ENCODE measurements at places on chromosomes 16 and 17.

DNA sequence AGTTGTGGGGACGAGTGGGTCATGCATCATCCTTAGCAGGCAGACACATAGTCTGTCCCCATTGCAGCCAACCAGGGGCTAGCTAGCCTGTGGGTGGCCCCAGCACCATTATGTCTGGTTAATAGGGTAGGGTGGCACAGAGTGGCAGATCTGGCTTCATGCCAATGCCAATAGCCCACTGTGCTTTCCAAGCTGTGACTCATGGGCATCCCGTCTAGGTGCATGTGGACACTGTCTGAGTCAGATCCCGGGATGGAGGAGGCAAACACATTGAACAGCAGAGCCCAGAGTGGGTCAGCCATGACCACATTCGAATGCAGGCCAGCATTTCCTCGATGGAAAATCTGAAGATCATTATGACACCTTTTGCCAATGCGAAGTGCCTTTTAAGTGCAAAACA is 2.5 kb downstream of the HS3ST2 start:
- DNase-seq: no peak

GRCh38 chr16:12617401-12617819 is 186.3 kb downstream of the CPPED1 start:
- DNase-seq: no peak

DNA sequence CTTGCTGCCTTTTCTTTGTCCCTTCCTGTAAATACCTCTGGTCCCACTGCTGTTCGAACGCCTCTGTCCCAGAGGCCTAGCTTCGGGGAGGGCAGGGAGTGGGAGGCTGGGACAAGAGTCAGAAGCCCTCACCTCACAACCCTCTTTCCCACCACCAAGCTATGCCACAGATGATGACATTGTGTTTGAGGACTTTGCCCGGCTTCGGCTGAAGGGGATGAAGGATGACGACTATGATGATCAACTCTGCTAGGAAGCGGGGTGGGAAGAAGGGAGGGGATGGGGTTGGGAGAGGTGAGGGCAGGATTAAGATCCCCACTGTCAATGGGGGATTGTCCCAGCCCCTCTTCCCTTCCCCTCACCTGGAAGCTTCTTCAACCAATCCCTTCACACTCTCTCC is 10.4 kb downstream of the ARRB2 start:
- no peak for DNase-seq

- no peak for DNase-seq
Measured at GRCh38 chr16:50681021-50681885, at the start of gene SNX20. TSS of gene SNX20 (minus strand) at chr16:50681312. CDS start at chr16:50677526, 3,786 bp downstream.

- no peak for DNase-seq
Measured at GRCh38 chr16:81315271-81316175, 761 bp downstream of the GAN start.

DNA sequence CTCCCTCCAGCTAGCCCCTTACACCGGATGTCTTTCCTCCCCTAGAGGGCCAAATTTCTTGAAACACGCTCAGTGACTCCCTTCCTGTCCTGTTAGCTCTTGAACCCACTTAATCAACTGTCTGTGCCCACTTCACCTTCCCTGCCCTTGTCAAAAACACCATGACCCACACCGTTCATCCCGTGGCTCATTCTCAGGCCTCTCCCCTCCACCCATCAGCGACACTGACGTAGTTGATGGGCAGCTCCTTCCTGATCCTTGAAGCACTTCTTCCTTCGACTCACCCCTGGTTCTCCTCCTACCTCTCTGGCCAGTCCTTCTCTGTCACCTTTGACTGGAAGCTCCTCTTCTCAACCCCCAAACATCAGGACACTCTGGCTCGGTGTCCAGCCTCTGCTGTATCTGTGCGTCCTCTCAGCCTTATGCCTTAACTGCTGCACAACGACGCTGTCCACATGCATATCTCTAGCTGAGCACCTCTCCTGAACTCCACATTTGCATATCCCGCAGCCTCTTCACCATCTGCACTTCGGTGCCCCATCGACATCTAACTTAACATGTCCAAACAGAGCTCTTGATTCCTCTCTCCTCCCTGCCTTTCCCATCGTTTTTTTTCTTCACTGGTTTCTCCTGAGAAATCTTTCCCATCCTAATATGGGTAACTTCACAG is 39.3 kb upstream of the CCDC182 start:
- DNase-seq: no peak

GRCh38 chr17:70539132-70539924 is 370.0 kb downstream of the KCNJ2 start:
- DNase-seq: no peak

DNA sequence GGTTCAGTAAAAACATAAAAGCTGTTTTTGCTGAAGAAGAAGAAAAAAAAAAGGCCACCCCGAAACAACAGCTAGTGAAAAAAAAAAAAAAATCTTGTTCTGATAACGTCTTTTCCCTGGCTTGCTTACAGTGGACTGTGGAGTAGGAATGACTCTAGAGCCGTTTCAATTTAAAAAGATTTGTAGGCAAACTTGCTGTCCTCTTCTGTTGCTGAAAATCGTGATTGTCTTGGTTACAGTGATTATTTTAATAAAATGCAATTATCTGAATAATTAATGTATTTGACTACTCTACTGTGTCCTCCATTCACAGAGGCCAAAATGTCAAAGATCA is 190.6 kb upstream of the TBX2 start:
- DNase-seq: no peak

GRCh38 chr17:20300436-20300934 is 166.9 kb downstream of the LGALS9B start:
- DNase-seq: no peak

GRCh38 chr17:47180337-47180736 is 8.8 kb downstream of the CDC27 start:
- no peak for DNase-seq

DNA sequence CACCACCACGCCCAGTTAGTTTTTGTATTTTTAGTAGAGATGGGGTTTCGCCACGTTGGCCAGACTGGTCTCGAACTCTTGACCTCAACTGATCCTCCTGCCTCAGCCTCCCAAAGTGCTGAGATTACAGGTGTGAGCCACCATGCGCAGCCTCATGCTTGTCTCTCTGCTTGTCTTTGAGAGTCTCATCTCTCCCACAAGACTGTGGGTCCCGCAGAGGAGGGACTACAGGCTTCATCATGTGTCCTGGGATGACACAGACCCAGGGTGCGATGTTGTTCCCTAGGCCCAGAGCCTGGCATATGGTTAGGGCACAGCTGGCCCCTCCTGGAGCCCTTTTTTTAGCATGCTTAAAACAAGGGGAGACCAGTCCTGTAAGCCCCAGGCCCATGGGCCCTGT is 101.9 kb downstream of the NDE1 start:
- no peak for DNase-seq

- no peak for DNase-seq
Measured at GRCh38 chr16:84085773-84086172, 31.0 kb downstream of the MBTPS1 start.

DNA sequence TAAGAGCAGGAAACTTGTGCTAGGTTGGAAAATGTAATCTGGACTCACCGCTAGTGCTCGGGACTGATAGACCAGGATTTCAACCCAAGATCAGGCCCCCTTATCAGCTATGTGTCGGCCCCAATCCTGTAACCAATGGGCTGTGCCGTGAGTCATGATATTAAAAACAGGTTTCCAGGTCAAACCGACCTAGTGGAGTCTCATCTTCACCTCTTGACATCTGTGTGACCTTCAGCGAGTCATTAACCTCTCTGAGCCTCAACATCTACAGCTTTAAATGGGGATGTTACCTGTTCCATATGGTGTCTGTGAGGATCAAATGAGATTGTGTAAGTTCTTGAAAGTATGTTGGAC is 512 bp downstream of the PMM2 start:
- no peak for DNase-seq

- no peak for DNase-seq
Measured at GRCh38 chr17:73814075-73814474, 169.8 kb upstream of the SDK2 start.

- no peak for DNase-seq
Measured at GRCh38 chr17:6894206-6894528, 62.6 kb upstream of the TEKT1 start.

- no peak for DNase-seq
Measured at GRCh38 chr16:90083139-90083538, 6.0 kb upstream of the PRDM7 start.

DNA sequence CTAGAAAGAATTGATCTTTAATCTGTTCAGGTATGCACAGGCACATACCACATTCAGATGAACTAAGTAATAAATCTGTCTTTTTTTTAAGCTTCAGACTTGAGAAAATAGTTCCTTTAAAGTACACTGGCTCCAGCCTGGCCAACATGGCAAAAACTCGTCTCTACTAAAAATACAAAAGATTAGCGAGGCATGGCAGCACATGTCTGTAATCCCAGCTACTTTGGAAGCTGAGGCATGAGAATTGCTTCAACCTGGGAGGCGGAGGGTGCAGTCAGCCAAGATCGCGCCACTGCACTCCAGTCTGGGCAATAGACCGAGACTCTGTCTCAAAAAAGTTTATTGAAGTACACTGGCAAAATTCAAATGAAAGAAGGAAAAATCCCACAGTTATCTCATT is 111.0 kb upstream of the NETO2 start:
- DNase-seq: no peak

DNA sequence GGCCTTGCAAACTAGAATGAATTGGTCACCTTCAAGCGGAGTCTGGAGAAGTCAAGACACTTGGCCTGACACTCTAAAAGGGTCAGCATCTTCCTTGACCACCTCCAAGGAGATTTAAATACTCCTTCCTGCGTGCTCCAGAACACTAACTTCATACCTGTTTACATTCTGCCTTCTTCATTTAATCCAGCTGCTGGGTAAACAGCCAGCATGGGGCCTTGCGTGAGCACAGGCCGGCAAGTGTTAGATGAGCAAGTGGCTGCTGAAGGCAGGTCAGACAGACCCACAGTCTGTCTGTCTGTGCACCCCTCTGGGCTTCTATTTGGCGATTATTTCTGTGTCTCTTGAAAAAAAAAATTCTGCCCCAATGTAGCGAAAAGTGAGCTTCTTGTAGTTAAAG is 153.8 kb downstream of the MSI2 start:
- no peak for DNase-seq

Measured in NCI-H1092 (cell line).